ENCODE measurements at places on chromosomes 12 and 14.

DNA sequence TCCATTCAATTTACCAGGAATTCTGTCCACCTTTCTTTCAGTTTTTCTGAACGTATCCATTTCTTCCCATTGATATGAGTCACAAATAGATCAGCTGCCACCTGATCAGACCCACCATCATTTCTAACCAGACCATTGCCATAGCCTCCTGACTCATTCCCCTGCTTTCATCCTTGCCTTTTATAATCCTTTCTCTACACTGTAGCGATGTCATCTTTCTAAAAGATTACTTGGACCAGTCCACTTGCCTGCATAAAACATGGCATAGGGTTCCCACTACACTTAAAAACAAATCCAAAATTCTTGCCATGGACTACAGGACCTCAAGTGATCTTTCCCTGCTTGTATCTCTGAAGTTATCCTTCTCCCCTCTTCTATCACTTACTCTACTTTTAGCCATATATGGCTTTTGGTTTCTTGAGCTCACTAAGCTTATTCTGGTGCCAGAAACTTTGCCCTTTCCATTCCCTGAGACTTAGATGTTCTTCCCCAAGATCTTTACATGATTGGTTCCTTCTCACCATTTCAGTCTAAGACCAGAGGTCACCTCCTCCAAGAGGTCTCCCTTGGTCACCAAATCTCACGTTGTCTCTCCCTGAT, 149.5 kb upstream of the KRR1 start:
- no peak for DNase-seq

GRCh38 chr14:99517643-99518381, 36.6 kb downstream of the CCNK start:
- DNase-seq: no peak

- peak; percentile 48 for DNase-seq
Measured at GRCh38 chr14:91947475-91948184, at the start of gene FBLN5. FBLN5 (minus strand) TSS chr14:91947694; CDS start chr14:91947229, 465 bp downstream.

DNA sequence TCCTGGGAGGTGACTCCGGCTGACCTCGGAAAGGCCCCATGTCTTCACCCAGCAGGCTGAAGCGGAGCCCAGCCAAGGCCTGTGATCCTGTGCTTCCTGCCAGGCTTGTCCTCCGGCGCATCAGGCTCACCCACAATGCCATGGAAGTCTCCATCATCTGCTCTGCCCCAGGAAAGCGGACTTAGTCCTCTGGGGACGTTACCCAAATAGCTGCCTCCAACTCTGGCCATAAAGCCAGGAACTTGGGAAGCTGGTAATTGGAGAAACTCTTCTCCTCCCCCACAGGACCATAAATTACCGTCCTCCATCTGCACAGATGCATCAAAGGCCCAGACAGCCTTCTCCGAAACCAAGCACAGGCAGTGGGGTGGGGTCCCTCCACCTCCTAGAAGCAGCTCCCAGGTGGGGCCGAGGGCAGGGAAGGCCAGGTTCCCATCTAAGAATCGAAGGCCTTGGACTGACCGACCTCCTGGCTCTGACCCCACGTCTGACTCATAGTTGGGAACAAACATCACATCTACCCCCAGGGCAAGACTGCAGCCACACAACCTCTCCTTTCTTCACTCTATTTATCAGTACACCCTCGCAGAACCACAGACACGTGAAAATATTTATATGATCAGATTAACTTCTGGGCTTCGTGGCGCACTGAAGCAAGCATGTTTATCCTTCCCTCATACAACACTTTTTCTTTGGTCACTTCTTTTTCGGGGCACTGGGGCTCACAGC, 56.4 kb downstream of the PITPNM2 start:
- DNase-seq: no peak

DNA sequence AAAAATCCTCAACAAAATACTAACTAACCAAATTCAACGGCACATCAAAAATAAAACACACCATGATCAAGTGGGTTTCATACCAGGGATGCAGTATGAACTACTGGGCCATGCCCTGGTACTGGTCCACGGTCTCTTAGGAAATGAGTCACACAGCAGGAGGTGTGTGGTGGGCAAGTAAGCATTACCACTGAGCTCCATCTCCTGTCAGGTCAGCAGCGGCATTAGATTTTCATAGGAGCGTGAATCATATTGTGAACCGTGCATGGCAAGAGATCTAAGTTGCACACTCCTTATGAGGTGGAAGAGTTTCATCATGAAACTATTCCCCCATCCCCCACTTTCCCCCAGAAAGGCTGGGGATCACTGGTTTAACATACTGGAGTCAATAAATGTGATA, 6.7 kb upstream of the LGR5 start:
- DNase-seq: no peak

- peak; percentile 47 for DNase-seq
Measured at GRCh38 chr12:45518291-45519235, 210.9 kb upstream of the ARID2 start.

GRCh38 chr14:36449903-36450302, 70.1 kb downstream of the NKX2-1 start:
- DNase-seq: no peak

DNA sequence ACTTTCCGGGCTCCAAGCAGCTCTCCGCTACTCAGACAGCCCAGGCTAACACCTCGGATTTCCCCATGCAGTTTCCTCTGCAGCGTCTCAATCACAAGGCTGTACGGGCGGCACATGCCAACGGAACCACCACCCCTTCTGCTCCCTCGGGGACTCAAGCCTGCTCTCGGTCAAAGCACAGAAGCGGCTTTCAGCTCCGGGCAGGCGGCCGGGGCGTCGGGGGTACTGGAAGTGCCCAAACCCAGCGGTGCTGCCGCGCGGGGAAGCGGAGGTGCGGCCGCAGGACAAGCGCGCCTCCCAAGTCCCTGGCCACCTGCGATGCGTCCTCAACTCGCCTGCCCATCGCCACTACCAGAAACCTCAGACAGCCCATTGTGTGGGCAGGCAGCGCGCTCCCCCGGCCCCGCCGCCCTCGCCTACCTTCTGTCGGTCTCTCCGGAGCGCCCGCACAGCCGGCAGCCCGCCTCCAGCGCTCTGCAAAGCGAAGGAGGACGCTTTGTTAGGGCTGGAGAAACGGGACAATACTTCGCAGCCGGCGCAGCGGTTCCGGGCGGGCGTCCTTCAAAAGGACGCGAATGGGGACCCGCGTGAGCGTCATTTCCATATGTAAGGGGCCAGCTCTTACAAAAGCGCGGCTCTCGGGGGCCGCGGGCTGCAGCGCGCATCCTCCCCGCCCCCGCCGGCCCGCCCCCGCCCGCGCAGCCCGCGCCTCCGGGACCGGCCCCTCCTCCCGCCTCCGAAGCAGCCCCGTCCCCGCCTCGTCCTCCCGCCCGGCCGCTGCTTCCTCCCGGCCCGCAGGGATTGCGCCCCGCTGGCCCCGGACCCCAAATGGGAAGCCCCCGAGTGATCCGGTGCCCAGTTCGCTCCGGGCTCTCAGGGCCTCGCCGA, 674 bp downstream of the NIN start:
- peak; percentile 70 for DNase-seq

- DNase-seq: no peak
Measured at GRCh38 chr12:67637718-67638117, 10.8 kb upstream of the DYRK2 start.

DNA sequence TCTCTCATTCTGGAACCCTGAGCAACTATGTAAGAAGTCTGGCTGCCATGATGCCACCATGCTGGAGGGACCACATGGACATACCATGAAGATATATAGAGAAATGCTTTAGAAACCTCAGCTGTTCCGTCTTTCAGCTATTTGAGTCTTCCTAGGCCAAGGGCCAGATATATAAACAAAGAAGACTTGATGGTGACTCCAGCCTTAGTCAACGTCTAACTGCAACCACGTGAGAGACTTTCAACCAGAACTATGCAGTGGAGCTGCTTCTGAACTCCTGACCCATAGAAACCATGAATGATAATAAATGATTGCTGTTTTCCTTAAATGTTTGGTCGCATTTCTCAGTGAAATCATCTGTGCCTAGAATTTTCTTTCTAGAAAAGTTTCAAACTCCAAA, 20.0 kb upstream of the KITLG start:
- no peak for DNase-seq

GRCh38 chr12:127881371-127882140, 385.4 kb upstream of the TMEM132C start:
- DNase-seq: no peak

GRCh38 chr12:107318806-107319532, 225.6 kb upstream of the CRY1 start:
- DNase-seq: peak; percentile 36

DNA sequence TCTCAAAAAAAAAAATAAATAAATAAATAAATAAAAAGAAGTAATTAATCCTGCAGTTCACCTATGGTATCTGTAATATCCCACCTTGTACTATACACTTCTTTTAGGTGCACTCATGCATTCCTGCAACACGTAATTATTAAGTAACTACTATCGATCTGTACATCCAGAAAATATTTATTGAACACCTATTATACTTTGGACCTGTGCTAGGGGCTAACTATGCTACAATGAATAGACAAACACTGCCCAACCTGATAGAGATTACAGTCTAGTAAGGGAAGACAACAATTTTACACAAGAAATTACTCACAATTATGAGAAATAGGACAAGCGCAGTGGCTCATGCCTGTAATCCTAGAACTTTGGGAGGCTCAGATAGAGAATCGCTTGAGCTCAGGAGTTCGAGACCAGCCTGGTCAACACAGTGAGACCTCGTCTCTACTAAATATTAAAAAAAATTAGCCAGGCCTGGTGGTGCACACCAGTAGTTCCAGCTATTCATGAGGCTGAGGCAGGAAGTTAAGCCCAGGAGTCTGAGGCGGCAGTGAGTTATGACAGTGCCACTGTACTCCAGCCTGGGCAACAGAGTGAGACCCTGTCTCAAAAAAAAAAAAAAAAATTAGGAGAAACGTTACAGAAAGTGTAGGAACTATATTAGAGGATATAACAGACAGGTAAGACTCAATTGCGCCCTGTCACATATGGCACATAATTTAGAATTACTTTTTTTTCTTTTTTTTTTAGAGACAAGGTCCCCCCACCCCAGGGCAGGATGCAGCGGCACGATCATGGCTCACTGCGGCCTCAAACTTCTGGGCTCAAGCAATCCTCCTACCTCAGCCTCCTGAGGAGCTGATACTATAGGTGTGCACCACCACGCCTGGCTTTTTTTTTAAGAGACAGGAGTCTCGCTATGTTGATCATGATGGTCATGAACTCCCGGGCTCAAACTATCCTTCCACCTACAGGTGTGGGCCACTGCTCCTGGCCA, 1.2 kb downstream of the NRDE2 start:
- no peak for DNase-seq

- no peak for DNase-seq
Measured at GRCh38 chr14:105902131-105902898, 375.9 kb downstream of the TMEM121 start.

DNA sequence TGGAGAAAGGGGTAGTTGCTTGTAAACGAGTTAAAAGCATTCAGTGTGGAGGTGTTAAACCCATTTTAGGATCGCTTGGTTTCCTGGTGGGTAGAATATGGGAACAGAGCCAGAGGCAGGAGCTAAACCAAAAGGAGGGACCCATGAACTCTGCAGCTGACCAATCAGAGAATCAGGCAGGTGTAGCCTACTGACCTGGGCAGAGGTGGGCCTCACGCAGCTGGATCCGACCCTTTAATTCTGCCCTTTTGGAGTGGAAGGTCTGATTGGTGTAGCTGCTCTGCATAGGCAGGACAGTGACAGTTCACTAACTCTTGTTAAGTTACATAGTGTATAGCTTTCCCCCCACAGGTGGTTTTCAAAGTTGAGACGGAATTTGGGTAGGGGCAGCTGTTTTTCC, 63.7 kb downstream of the GNS start:
- no peak for DNase-seq

- no peak for DNase-seq
Measured at GRCh38 chr12:124194893-124195566, 99.9 kb upstream of the RFLNA start.

GRCh38 chr12:57896434-57897201, 44.7 kb upstream of the ATP23 start:
- peak; percentile 20 for DNase-seq

DNA sequence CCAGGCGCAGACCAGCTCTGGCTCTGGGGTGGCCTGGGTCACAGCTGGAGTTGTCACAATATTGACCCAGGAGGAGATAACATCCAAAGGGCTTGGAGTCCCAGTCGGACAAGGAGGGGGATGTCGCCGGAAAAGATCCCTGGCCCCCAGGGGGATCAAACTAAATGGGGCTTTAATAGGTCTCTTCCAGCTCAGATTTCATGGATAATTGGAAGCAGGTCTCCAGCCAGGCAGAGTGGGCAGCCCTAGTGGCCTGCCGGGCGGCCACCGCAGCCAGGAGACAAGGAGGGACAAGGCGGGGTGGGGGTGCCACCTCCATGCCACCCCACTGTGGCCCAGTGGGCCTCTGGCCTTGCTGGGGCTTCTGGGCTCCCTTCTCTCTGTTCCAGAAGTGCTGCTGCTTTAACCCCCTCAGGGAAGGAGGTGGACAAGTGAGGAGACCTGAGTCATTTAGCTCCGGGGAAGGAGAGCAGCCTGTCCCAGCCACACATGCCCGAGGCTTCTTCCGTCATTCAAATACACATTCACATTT, 23.1 kb upstream of the PGF start:
- no peak for DNase-seq

- no peak for DNase-seq
Measured at GRCh38 chr12:119959435-119959834, 29.6 kb upstream of the BICDL1 start.

GRCh38 chr12:57384478-57384877, 46.4 kb downstream of the R3HDM2 start:
- DNase-seq: no peak

GRCh38 chr12:1972856-1973317, 31.4 kb downstream of the DCP1B start:
- DNase-seq: no peak

GRCh38 chr12:32273063-32273522, 126.3 kb upstream of the FGD4 start:
- peak; percentile 24 for DNase-seq

DNA sequence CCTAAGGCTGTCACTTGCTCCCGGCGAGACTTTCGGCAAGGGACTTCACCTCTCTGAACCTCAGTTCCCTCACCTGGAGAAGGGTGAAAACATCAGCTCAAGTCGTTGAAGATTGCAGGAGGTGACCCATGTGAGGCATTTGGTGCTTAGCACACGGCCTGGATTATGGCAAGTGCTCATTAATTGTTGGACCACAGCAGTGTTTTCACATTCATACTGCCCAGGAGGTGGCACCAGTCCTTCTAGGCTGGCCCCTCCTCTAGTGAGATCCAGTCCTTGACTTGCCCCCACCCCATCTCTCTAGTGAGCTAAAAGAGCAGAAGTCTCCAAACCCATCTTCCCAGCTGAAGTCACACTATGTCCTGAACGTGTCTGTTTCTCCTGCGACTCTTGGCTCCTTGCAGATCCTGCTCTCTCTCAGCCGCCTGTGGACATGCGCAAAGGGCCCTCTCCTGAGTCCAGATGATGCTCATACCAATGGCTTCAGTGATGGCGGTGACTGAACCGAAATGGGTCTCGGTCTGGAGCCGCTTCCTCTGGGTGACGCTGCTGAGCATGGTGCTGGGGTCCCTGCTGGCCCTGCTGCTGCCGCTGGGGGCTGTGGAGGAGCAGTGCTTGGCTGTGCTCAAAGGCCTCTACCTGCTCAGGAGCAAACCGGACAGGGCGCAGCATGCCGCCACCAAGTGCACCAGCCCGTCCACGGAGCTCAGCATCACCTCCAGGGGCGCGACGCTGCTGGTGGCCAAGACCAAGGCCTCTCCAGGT, 1.6 kb downstream of the FICD start:
- no peak for DNase-seq

Measured in activated CD4-positive, alpha-beta T cell treated with anti-CD3 and anti-CD28 coated beads for 48 hours (primary cell).